Activated T-cell treated with anti-CD3 and anti-CD28 coated beads for 4 hours (primary cell): ENCODE measurements at places on chromosomes 3 and 15.

DNA sequence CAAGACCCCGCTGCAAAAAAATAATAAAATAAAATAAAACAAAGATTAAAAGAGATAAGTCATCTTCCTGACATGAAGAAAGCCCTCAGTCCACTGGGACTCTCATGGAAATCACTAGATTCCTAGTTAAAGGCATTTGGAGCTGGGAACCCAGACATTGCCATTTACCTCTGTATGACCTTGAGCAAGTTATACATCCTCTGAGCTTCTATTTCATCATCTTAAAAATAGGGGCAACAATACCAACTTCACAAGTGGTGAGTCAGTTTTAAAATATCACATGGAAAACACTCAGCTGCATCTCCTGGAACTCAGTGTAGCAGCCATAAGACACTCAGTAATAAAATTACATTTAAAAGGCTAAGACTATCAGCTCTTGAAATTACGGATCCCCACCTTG, 334.8 kb downstream of the ERC2 start:
- DNase-seq = no peak

DNA sequence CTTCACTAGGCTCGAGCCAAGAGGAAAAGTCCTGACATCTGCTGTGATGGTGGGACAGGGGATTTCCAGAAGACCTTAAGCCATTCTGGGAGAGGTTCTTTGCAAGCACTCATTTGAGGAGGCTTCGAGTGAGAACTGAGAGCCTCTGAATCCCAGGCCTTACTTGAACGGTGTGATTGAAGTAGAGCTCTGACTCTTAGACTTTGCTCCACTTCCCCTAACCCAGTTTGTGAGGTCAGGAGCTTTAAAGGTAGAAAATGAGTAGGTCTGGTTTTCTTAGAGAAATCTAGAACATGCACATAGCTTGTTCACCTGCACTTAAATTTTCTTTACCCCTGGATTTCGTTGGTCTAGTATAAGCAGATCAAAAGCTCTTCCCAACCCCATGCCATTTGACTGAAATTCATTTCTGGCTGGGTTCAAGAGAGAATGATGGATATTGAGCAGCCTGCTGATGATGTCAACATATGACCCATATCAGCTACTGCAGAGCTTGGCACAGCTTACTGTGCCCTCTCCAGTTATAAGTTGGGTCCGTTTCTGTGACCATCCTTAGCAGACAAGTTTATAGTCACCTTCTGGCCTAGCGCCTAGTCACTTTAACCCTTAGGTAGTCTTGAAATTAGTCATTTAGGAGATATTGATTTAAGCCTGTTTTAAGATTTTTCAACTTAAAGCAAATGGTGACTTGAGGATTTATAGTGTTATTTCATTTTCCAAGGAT, 229.2 kb upstream of the CHRM5 start:
- DNase-seq = no peak

GRCh38 chr15:93932164-93932776, 299.1 kb upstream of the MCTP2 start:
- no peak for DNase-seq

GRCh38 chr3:81723732-81724313, 37.6 kb downstream of the GBE1 start:
- no peak for DNase-seq

- DNase-seq = peak; percentile 41
Measured at GRCh38 chr3:179652447-179653095, at the start of gene USP13. Gene USP13, plus strand, starts transcription at chr3:179653040. Its CDS starts 186 bp downstream, at chr3:179653226.

DNA sequence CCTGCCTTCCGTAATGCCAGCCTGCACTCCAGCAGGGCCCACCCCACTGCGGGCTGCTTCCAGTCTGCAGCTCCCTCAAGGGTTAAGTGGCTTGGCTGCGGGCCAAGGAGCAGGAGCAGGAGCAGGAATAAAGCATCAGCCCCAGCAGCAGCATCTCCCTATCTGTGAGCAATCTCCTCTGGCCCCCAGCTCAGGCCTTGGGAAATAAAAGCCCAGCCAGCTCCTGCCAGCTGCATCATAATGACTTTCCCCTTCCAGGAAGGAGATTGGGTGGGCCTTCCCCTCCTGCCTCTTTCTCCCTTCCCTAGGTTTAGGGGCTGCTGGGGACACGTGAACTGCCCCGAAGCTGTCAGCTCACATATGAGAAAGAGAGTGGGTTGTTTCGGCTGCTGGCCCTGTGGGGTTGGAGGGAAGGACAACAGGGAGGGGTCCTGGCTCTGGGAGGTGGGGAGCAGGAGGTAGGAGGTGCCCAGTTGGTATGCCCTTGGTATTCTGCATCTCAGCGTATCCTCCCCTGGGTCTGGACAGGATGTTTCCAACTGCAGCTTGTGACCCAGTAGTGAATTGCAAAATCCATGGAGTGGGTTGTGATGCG, 34.6 kb upstream of the FGD5 start:
- DNase-seq = no peak

- DNase-seq = no peak
Measured at GRCh38 chr3:186100398-186100797, 8.5 kb downstream of the ETV5 start.

- DNase-seq = no peak
Measured at GRCh38 chr3:128274837-128275236, 121.6 kb downstream of the EEFSEC start.

DNA sequence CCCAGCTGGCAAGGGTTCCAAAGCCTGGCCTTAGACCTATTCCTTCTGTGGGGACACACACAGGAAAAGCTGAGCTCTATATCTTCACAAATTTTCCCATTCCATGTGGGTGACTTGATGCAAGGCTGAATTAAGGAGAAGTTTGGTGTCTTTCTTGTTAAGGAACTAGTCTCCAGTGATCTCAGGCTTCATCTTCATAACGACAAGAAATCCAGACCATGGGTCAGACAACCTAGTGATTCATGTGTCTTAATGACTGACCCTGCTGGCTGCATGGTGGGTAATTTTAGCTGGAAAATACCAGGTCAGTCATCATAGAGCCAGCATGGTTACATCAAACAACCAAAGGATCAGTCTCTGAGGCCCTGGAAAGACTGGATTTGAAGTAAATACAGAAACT, 112.7 kb upstream of the SLC4A7 start:
- no peak for DNase-seq

DNA sequence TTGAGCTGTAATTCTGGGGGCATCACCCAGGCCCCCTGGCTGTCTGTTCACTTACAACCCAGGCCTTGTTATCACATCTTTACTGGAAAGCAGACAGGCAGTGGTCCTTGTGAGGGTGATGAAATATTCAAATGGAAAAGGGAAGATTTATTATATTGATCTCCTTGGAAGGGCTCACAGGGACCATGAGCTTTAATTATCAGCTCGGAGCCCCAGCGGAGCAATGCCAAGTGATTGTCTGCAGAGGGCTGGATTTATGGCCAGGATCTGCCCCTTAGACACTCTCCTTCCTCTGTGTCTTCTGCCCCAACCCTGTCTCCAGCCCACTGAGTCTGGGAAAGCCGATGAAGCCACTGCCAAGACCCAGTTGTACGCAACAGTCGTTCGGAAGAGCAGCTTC, 31.9 kb downstream of the CCDC33 start:
- no peak for DNase-seq

DNA sequence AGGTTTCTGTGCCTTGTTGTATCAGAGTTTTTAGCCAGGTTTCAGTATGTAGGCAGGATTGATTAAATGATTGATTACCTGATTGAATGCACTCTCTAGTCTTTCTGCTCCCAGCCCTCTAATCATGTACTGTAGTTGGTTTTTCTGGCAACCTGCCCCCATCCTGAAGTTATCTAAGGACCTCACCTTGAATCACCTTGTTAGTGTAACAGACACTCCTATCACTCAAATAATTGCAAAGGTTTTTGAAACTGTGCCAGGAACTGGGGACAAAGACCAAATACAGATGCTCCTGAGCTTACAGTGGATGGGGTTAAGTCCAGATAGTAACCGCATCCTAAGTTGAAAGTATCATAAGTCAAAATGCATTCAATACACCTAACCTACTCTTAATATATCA, 141.5 kb upstream of the EIF1B start:
- DNase-seq = no peak

GRCh38 chr3:56115698-56116097, 352.6 kb downstream of the ERC2 start:
- DNase-seq = no peak

GRCh38 chr15:29813009-29813408, 9.3 kb downstream of the TJP1 start:
- DNase-seq = no peak

- no peak for DNase-seq
Measured at GRCh38 chr15:22945071-22945470, 35.1 kb downstream of the CYFIP1 start.

DNA sequence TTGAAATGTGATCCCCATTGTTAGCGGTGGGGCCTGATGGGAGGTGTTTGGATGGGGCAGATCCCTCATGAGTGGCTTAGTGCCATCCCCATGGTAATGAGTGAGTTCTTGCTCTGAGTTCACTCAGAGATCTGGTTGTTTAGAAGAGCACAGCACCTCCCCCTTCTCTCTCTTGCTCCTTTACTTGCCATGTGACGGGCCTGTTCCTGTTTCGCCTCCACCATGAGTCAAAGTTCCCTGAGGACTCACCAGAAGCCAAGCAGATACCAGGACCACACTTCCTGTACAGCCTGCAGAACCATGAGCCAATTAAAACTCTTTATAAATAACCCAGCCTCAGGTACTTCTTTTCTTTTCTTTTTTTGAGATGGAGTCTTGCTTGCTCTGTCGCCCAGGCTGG, 46.6 kb downstream of the ANP32A start:
- no peak for DNase-seq

DNA sequence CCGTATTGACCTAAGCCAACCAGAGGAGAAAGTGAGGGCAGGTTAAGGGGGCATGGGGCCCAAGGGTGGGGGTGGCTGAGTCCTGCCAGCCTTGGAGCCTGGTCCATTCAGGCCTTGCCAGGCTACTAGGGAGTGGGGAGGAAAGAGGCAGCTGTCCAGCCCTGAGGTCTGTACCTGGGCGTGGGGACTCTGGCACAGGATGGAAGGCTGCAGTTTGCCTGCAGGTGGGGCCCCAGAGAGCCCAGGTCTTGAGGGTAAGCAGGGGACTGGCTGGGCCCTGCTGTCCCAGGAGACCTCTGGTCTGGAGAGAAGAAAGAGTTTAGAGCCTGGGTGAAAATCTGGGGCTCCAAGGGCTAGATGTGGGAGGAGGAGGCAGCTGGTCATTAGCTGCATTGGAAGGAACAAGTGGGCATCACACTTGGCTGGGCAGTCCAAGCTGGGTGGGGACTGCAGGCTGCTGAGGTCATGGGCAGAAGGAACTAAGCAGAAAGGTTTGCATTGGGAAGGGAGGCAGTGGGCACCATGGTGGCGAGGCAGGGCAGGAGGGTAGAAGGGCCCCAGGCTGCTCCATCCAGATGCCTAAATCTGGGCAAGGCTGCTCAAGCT, 108.4 kb downstream of the OXNAD1 start:
- DNase-seq = no peak

DNA sequence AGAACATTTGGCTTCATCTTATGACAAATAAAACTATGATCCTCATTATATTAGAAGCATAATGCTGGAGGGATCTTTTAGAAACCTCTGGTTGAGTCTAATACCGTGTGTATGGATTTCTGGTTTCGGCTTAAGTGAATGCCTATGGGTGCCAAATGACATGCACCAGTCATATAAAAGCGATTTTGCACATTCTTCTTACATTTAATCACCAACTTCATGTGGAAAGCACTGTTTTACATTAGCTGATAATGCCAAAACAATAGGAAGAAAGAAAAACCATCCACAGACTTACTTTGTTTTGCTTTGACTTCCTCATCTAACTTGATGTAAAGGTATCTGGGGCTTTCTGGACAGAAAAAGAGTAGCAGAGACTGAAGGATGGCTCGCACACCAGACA, 20.9 kb downstream of the SLC2A2 start:
- no peak for DNase-seq

DNA sequence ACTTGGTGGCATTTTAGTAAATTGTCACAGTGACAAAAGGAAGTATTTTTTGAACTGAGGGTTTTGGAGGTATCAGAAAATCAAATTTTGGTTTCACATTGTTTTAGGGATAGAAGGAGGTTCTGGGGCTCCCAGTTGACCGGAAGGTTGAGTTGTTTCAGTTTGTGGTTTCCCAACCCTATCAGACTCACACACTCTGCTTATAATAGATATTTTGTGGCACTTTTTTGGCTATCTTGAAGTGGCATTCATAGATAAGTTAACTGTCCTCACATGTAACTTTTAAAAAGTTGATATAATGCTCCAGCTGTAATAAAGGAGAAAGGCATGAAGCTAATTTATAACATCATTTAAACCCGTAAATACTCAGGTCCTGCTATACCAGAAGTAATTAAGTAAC, 12.8 kb downstream of the ARMC8 start:
- no peak for DNase-seq
